Stimulated activated CD4-positive, alpha-beta T cell treated with anti-CD3 and anti-CD28 coated beads, Interleukin-1b, Interleukin-23, amount 100 ng/mL, for 1 hour (primary cell): ENCODE measurements at places on chromosomes 5 and 9.

DNA sequence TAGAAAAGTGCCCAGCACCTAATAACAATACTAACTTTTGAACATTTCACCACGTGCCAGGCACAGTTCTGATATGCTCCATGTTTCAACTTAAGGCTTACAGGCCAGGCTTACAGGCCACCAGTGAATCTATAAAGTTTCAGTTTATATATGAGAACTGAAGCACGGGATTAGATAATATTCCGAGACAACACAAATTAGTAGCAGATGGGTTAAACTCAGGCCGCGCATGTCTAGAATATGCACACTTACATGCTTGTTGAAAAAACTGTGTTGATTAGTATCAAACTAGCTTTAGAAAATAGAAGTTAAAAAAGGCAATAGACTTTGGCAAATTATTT, 587.9 kb downstream of the MTRR start:
- no peak for DNase-seq

- DNase-seq, result no peak
These were observed 9.0 kb upstream of the SUSD3 start for GRCh38 chr9:93049491-93049890.

DNA sequence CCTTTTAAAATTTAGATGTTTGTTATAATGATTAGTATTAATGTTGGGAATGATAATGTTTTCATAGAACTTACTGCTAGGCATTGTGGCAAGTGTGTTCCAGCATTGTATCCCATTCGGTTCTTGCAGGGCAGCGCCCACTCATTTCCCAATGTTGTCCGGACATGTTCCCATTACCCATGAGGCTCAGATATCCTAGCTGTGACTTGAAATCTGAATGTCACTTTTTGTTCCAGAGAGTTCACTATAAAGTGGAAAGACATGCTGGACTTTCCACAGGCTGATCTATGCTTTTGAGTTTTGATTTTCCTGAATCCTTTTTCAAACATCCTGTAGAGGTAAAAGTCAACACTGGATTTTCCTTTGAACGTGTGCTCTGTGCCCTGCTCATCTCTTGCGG, 329.1 kb downstream of the MARCHF11 start:
- DNase-seq, result no peak

DNA sequence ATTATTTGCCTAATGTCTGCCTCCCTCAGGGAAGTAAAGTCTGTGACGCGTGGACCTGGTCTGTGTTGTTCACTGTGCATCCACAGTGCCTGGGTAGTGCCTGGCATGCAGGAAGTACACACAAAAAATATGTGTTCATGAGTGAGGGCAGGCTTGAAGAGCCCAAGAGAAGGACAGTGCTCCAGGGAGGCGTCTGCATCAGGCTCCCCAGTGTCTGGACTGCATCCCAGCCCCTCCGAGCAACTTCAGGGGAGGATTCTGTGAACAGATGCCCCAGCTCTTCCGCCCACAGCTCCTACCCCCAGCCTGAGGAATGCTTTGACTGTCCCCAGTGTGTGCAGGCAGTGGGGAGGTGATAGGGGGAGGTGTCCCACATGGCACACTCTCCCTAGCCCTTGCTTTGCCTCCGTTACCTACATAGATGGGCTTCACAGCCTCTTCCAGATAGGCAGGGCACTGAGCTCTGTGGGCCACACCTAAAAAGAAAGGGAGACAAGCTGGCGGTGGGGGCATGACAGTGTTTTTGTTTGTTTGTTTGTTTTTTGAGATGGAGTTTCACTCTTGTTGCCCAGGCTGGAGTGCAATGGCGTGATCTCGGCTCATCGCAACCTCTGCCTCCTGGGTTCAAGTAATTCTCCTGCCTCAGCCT, 25.4 kb downstream of the IRF1 start:
- DNase-seq, result no peak

DNA sequence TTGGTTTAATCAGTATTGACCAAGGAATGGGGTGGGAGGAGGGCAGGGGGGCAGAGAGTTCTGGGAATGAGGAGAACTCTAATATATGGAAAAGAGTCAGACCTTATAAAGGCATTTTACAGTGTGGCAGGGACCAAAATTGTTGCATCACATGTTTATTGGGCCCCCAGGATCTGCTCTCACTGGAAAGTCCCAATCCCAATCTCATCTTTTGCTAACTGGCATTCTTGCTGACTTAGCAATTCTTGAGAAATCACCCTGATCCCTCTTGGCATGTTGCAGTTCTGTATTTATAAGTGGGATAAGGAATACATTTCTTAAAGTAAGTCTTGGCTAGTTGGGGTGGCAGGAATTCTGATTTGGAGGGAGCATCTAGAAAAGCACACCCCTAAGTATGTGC, 104.4 kb upstream of the CXCL14 start:
- no peak for DNase-seq

DNA sequence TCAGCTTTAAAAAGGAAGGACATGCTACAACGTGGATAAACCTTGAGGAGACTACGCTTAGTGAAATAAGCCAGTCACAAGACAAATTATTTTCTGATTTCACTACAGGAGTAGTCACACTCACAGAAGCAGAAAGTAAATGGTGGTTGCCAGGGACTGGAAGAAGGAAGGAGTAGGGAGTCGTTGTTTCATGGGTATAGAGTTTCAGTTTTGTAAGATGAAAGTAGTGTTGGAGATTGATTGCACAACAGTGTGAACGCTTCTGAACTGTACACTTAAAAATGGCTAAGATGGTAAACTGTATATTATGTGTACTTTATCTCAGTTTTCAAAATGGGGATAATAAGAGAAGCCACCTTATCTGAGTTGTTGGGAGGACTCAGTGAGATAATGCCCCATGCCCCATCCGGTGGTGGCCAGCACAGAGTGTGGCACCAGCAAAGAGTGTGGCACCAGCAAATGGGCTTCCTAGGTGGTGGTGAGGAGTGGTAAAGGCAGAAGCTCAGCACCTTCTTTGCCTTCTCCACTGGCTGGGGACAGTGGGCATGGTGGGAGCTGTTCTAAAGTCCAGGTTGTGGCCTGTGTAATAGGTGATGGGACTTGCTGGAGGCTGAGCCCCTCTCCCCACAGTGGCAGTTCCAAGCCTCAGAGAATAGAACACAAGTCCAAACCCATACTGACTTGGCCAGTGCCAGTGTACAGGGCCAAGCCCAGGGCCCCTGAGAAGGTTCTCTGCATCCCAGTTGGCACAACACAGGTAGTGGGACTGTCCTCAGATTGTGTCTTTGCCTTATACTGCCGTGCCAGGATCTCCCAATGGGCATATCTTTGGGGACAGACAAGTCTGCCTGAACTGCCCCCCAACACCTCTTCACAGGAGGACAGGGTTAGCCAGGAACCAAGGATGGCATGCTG, 4.4 kb downstream of the SLC22A4 start:
- DNase-seq, result no peak

DNA sequence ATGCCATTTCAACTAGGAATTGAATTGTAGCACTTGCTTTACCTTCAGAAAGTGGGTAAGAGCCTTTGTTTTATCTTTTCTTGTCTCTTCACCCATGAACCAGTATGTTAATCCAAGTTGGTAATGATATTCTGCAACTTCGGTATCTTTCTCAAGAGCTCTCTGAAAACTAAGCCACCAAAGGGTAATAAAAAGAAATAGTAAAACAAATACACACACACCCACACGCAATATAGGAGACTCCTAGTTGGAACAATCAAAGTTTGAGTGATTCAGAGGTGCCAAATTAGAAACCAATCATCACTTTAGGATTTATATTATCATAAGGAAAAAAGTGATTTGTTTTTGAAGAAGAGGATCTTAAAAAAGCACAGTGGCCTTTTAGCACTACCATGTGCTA, 30.4 kb downstream of the SKIC3 start:
- no peak for DNase-seq

DNA sequence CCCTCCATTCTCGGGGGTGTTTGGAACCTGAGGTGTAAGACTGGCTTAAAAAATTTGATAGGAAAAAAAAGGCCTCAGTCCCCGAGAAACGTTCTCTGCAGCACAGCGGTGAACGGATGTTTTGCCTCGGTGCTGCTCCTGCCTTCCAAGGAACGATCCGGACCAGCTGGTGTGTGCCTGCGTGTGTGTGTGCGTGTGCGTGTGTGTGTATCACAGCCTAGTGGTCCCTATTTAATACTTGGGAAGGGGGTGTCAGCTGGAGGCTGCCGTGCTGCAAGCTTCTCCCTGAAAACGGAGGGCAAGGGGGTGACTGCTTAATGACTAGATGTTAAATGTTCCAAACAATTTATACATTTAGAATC, 76.9 kb downstream of the LHX2 start:
- DNase-seq, result no peak

DNA sequence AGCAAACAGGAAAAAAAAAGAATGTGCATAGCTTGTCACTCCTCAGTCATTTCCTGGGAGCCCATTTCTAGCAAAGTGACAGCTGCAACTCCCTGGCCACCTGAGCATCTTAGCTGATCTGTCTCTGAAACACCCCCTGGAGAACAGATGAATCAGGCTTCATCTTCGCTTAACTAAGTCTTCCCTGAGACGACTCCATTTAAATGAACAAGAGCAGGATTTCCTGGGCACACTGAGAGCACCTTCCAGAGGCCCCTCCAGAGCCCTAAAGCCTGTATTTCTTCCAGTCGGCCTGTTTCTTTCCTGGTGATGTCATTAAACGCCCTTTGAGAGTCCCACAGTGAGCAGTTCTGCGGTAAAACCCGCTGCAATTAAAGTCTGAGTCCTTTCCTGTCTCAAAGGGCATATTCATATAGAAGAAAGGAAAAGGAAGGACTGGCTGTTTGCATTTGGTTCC, 13.9 kb downstream of the TGFBI start:
- DNase-seq, result no peak

DNA sequence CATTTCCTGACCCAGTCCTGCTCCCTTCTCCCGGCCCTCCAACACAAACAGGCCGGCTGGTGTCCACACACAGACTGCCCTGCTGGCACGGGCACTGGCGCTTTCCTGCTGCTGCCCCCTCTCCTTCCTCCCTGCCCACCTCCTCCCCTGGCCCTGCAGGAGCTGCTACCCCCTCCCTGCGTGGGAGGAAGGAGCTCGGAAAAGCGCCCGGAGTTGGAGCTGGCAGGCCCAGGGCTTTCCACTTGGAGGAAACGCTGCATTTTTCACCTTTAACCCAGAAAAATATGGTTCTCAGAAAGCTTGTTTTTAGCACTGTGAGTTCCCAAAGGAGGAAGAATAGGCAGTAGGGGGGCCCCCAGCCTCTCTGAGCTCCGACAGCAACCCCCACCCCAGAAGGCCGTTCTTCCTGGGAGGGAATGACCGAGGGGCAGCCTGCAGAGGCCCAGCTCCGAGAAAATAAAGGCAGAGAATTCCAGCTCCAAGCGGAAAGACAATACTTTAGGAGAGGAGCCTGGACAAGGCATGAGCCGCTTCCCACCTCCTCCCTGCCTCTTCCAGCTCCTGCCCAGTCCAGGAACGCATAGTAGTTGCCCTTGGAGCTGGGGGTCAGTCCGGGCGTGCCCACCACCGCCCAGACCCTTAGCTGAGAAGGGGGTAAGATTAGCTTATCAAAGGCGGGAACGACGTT, 88.9 kb downstream of the LIFR start:
- DNase-seq, result no peak

- DNase-seq, result no peak
These were observed 27.6 kb downstream of the ZNF462 start for GRCh38 chr9:106890608-106891007.

GRCh38 chr5:56760723-56761122, 54.6 kb upstream of the MAP3K1 start:
- no peak for DNase-seq

DNA sequence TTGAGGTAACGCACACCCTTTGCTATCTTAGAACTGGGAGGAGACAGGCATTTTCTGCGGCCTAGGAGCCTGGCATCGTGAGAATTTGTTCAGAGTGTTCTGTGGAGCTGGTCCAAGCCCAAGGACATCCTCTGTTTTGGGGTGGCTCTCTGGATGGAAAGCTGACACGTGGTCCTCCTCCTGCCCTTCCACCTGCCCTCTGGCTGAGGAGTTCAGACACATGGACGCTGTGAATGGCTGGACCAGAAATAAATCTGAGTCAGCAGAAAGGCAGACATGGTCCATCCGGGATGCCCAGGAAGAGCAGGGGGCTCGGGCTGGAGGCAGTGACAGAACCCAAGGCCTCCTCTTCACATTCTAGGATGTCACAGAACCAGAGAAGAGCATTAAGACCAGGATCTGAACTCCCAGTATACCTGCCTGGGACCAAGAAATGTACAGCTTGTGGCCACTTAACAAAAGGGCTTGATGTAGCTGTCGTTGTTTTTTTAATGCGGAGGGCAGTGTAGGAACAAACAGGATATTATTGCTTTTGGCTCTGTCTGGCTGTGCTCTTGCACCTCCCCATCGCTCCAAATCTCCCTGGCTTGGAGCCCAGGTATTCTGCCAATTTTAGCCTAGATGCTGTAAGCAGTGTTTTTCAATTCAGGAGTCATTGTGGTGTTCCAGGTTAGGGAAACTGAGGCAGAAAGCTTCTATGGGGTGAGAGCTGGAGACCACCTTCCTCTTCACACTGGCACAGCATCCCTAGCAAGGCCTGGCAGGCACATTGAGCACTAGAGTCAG, 2.4 kb downstream of the CKMT2 start:
- DNase-seq, result no peak

DNA sequence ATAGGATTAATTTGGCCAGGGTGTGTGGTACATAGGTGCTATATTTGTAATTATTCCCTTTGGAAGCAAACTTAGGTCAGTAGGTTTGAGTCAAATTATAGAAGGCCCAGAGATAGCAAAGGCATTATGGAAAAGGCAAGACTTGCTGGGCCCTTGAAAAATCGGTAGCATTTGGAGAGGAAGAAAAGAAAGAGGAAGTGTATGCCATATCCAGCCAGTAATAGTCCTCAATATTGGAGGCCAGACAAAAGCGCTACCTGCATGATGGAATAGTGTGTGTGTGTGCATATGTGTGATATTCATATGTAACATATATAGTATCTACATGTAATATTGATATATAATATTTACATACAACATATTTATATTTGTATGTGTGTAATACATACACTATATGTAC, 146.1 kb downstream of the GHR start:
- DNase-seq, result no peak

DNA sequence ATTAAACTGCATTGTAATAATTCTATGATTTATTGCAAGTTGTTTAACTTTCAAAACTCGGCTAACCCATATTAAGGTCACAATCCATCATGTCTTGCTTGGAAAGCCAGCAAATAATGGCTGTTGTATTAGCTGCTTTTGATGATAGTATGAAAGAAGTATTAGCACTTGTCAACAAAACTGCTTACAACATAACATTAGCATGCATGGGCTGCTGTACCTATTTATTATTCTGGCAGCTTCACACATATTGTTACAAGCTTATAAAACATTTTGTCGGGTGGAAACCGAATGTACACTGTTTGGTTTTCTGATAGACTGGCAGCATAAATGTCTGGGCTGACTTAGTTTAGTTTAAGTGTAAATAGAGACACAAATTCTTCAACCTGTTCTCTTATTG, 378.3 kb downstream of the KIAA0825 start:
- no peak for DNase-seq
